H1 (cell line): ENCODE measurements at places on chromosomes 5 and 9. TPM values are rescaled to one million over a fixed set of nuclear protein-coding genes. Genes with fewer than 3 reads are reported as not detected.

- no peak for DNase-seq
These were observed 22.4 kb upstream of the FCN2 start for GRCh38 chr9:134858051-134858841.

- no peak for DNase-seq
These were observed 55.3 kb downstream of the PLAC8L1 start for GRCh38 chr5:146050086-146050485.

YIPF5 gene
- 33.6 and 34.2 TPM in 2 replicates for total RNA-seq

- DNase-seq, result no peak
These were observed 329.2 kb downstream of the EFNA5 start for GRCh38 chr5:107341376-107342084.

DNA sequence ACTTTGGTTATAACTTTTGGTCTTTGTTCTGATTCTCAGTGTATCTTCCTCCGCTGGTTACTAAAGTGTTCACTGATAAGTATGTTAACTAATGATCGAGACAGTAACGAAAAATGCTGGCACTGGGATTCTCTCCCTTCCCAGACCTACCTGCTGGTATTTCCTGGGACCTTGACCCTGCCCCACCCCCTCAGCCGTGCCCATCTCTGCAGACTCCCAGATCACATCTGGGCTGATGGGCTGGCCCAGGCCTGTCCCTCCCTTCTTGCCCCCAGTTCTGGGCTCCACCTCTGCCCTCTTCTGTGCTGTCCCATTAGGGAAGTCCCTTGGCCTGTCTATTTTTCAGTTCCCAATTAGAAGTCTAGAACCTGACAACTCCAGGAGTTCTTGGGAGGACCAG is 46.9 kb downstream of the NEURL1B start:
- DNase-seq, result no peak
